ENCODE measurements at places on chromosomes 4 and X. TPM values are rescaled to one million over a fixed set of nuclear protein-coding genes. Genes with fewer than 3 reads are reported as not detected.

Gene TBC1D14
- total RNA-seq, result 87.7 TPM

Gene POU3F4
- not detected for total RNA-seq

DNA sequence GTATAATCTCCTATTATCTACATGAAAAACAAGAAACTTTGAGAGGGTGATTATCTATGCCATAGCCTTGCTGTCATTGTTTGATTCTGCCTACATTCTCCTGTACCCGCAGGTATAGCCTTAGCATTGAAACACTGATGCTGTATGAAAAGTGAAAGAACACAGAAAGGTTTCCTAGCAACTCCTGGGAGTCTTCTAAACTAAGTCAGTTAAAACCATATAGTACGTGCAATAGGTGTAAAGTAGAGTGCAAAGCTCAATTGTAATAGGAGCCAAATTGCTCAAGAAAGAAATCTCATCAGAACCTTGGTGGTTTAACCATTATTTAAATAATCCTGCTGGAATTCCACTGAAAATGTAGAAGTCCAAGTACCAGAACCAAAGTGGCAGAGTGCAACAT, 489.7 kb downstream of the PCDH10 start:
- DNase-seq, result no peak

DNA sequence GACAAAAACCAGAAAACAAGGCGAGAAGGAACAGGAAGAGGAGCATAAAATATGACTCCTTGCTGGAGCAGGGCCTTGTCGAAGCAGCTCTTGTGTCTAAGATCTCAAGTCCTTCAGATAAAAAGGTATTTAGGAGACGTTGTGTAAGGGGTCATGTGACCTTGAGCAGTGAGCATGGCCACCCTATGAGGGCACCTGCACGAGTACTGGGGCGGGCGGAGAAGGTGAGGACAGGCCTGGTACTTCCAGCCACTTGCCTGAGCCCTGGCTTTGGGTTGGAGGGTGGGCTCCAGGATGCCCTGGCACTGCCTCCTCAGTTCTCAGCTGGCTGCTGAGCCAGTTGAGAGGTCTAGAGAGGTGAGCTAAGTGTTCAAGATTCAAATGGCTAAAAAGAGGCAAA, 29.9 kb downstream of the NSD2 start:
- no peak for DNase-seq

- no peak for DNase-seq
Observed at GRCh38 chrX:109294097-109294814, 187.6 kb downstream of the GUCY2F start.
